GM12864 (cell line): ENCODE measurements at places on chromosomes 16 and 17.
A peak's percentile ranks its signal among the peaks of the same experiment; 100 is the strongest.

DNA sequence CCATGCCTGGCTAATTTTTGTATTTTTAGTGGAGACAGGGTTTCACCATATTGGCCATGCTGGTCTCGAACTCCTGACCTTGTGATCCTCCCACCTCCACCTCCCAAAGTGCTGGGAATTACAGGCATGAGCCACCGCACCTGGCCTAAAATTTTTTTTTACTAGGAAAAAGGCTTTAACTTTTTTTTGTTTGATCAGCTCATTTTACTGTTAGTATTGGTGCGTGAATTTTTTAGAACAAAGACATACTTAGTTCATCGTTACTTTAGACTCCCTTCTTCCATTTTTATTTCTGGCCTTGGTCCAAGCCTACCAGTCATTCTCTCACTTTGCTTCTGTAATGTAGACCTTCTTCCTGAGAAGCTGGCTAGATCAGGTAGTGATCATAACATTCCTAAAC, 25.4 kb upstream of the RAB11FIP4 start:
- no peak for DNase-seq

- no peak for DNase-seq
Observed at GRCh38 chr16:85988723-85989313, 89.9 kb downstream of the IRF8 start.

DNA sequence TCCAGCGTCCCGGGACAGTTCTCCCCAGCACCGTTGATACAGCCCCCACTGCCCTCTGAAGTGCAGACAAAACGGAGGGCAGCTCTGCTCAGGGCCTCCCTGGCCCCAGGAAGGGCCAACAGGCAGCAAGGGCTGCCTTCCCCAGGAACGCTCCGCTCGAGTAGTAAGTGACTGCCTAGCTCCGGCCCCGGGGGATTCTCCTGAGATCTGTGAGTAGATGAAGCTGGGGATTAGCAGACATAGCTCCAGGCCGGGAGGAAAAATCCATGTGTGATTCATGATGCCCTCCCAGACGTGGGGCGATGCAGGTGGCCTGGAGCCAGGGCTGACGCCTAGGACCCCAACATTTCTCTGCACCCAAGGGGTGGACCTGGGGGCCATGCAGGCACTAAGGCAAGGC, 85.3 kb downstream of the ENGASE start:
- no peak for DNase-seq

DNA sequence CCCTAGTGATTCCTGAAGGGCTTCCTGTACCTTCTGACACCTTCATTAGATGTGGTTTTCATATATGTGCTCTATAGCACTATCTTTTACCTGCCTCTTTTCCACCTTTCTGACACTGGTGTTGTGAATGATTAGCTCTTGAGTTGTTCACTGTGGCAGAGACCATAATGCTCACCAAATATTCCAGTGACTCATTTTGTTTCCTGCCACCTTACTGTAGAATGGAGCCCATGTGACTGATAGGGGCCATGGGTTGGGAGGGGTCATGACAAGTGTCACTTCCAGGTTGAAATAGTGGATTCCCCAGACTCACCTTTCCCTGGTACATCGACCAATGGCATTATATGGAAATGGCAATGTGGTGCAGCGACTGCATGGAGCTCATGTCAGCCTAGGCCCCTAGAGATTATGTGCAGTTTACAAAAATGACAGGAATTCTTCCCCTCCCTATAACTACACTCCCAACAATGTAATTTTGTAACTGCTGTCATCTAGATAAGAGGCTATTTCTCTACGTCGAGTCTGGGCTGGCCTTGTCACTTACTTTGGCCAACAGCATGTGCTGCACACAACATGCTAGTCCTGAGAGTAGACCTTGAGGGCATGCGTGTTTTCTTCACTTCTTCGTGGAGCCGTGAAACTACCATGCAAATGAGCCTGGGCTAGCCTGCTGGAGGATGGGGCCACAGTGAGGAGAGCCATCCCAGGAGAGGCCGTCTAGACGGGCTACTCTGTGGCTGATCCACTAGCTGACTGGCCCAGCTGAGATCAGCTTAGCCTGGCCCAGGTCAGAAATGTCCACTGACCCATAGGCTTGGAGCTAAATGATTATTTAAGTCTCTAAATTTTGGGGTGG, 409.5 kb downstream of the CA10 start:
- no peak for DNase-seq

GRCh38 chr16:88706965-88707826, 893 bp downstream of the CTU2 start:
- no peak for DNase-seq

DNA sequence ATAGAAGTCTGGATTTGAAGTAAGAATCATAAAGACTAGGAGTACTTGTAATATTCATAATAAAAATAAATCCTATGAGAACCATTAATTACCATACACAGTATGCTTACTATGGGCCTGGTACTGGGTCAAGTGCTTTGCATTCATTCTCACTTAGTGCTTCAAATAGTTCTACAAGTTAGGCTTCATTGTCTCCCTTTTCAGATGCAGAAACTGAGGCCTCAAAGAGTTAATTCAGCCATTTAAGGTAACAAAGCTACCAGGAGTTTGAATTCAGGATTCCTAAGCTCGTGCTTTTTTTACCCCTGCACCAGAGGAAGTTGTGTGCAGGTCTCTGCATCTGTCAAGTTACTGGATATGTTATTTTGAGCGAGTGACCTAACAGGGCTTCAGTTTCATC, 1098.4 kb upstream of the EEF2KMT start:
- DNase-seq, result no peak

DNA sequence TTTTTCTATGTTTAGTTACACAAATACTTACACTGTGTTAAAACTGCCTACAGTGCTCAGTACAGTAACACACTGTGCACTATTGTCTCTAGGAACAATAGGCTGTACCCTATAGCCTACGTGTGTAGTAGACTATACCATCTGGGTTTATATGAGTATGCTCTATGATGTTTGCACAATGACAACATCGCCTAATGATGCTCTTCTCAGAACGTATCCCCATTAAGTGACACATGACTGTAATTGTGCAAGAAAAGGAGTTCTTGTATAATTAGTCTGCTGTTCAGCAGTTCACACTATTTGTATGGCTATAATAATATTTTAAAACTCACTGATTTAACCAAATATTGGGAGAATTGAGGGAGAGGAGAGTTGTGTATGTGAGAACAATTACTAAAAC, 173.7 kb downstream of the TRIM37 start:
- DNase-seq, result no peak

- no peak for DNase-seq
Observed at GRCh38 chr17:41919840-41920579, 1.3 kb upstream of the ACLY start.

DNA sequence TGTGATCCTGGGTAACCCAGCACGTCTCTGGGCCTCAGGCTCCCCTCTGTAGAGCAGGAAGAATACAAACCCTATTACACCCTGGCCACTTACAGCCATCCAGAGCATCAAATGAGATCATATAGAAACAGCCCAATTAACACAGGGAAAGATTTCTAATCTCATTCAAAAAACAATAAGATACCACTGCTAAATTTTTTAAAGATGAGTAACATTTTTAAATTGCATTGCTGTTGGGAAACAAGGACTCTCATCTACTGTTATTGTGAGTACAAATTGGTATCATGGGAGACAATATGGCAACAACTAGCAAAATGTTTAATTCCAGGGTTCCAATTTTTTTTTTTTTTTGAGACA, 41.1 kb downstream of the SRL start:
- no peak for DNase-seq

DNA sequence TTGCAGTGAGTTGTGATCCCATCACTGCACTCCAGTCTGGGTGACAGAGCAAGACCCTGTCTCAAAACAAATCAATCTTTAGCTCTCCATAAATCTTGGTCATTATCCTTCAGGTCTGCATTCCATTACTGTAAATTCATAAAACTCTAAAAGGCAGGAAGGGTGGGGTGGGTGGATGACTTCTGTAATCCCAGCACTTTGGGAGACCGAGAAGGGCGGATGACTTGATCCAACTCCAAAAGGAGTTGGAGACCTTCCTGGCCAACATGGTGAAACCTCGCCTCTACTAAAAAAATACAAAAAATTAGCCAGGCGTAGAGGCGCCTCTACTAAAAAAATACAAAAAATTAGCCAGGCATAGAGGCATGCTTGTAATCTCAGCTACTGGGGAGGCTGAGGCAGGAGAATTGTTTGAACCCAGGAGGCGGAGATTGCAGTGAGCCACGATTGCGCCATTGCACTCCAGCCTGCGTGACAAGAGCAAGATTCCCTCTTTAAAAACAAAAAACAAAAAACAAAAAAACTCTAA, 2.2 kb upstream of the UBE2Z start:
- DNase-seq, result no peak

DNA sequence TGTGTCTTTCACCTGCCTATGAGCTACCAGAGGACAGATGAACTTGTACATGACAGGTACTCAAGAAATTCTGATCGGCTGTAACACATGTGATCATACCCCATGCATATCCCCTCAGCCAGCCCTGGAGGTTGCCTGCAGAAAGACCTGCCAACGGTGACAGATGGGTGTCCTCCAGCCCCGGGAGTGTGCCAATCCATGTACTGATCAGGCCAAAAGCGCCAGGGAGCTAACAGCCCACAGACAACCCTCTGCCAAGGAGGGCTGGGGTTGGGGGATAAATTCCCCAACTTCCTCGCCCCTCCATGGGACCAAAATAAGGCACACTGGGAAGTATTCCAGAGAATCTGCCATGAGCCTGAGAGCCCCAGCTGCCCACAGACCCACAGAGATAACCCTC, 189.4 kb downstream of the CCT6B start:
- DNase-seq, result no peak

DNA sequence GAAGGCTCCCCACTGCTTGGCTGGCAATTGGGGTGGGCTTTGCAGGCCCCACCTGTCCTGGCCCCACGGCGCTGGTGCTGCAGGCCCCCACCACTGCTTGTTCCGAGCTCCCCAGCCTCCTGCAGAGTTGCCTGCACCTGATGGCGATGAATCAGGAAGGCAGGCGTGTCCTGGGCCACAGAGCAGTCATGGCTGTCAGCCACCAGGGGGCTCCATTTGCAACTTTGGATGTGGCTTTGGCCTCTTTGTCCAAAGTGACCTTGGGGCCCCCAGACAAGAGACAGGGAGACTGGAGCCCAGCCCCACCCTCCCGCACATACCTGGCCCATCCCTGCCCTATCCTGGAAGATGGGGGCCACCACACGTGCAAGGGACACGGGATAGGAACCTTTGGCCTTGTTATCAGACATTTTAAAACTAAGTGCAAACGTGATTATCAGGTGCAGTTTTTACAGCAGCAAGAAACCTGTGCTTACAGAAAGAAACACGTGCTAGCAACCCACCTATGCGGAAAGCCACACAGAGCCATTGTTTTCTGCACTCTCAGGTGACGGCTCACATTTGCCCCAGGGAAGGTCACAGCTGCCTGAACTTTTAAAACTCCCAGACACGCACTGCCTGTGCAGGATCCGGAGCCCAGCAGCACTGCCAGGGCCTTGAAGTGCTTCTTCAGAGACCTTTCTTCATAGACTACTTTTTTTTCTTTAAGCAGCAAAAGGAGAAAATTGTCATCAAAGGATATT, at the start of gene DNASE1:
Gene DNASE1, plus strand, starts transcription at position 443 of the 743 bp plus-strand sequence. CDS start 683 bp downstream, outside the sequence.
- DNase-seq, result peak; percentile 38

GRCh38 chr17:38702916-38703741, 1.9 kb upstream of the MLLT6 start:
- DNase-seq, result no peak

DNA sequence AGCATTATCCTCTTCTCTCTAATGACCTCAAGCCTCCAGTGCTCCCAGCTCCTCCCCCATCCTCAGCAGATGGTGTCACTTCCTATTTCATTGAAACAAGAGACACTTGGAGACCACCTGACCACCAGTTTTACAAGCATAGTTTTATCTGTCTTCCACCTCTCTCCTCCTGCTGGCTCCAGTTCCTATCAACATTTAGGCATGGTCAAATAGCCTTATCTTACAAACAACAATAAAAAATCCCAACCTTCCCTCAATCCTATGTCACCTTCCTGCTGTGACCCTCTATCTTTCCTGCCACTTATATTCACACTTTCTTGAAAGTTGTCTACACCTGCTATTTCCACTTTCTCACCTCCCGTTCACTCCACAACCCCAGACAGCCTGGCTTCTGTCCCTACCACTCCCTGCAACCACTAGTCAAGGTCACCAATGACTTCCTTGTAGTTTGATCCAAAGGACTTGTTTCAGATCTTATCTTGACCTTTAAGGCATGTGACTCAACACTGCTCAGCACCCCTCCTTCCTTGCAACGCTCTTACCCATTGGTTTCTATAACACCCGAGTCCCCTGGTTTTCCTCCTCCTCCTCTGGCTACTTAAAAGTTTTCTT, 4.3 kb upstream of the NTN1 start:
- DNase-seq, result no peak

GRCh38 chr17:12081720-12082119, 61.0 kb downstream of the MAP2K4 start:
- no peak for DNase-seq

DNA sequence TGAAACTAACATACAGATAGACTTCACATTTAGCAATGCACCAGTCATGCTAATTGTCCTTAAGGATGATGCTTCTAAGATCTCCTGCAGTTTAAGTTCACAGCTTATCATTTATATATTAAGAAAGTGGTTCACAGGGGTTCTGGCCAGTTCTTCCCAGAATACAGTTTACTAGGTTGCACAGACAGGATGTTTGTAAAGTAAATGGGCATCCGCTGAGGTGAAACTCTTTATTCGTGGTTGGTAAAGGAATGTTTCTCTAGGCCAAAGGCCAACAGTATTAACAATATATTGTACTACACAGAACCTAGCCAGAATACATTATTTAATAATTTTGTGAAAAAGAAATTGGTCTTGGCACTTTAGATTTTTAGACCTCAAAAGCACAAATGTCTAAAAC, 1427.3 kb downstream of the CDH8 start:
- DNase-seq, result no peak

GRCh38 chr16:27216297-27216885, 13.1 kb downstream of the KDM8 start:
- DNase-seq, result no peak

DNA sequence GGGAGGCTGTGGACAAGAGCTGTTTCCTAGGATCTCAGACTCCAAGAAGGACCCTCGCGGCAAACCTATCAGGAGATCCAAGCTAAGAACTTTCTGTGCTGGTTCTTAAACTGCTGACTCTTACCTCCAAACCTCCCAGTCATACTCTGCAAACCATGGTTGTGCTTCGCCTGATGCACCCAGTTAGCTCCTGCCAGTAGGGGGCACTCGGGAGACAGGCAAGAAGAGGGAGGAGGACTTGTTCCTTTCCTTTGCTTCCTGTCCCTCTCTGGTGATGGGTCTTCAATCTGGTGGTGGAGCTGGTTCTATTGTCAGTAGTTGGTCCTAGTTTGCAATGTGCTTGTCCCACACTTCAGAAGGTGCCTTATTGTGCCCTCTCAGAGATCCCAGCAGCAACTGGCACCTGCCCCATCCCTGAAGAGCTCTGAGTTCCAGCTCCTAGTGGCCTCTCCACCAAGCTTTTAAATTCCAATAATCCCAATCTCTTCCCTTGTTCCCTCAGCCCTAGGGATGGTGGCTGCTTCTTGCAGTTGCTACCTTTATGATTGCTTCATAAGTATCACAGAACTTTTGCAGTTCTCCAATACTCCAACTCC, 113.5 kb upstream of the RPL38 start:
- DNase-seq, result peak; percentile 22

GRCh38 chr17:31310260-31310659, 3.6 kb downstream of the EVI2B start:
- DNase-seq, result no peak
